ENCODE measurements at places on chromosomes 2 and 18. TPM values are rescaled to one million over a fixed set of nuclear protein-coding genes. Genes with fewer than 3 reads are reported as not detected.

Gene NCKAP5
- 2.9 TPM for total RNA-seq

Gene EFHD1
- 129 TPM for total RNA-seq

Gene IDH1
- 53.1 TPM for total RNA-seq

Gene ABCG8
- 0.13 TPM for total RNA-seq

GRCh38 chr2:126657148-126657635, 1.2 kb downstream of the GYPC start:
- no peak for DNase-seq

- no peak for DNase-seq
Observed at GRCh38 chr2:183903026-183903425, 695.3 kb upstream of the ZNF804A start.

DNA sequence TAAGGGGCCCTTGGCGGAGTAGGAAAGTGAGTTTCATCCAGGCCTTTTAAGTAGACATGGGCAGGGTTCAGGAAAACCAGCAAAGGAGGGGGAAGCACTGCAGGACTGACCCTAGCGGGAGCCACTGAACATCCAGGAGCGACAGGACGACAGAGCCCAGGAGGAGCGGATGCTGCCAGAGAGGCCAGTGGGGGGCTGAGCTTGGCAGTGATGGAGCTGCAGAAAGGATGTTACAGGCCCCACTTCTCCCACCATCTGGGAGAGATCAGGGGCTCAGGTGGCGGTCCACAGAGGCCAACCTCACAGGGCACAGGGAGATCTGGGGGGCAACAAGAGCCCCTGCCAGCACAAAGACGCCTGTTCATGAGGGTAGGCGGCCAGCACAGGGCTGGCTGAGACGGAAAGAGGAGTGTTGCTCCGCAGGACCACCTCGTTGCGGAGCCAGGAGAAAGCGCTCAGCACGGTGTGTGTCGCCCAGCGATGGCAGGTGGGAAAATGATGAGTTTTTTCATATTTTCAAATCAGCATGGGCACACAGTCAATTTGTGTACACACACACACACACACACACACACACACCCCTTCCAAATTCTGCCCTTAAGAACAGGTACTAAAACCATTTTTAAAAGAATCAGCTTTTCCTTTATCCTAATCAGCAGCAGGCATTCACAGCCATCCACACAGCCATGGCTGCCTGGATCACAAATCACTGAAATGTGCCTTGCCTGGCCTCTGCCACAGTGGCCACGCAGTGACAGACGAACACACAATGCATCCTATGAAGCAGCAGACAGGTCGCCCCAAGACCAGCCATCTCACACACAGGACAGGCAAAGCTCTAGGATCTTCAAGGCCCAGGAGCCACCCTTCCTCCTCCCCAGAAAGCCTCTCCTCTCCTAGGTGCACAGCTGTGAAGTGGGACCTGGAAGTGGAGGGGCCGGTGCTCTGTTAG, 63.2 kb downstream of the NDUFA10 start:
- no peak for DNase-seq

- no peak for DNase-seq
Observed at GRCh38 chr2:179574061-179574519, 287.3 kb downstream of the ZNF385B start.

DNA sequence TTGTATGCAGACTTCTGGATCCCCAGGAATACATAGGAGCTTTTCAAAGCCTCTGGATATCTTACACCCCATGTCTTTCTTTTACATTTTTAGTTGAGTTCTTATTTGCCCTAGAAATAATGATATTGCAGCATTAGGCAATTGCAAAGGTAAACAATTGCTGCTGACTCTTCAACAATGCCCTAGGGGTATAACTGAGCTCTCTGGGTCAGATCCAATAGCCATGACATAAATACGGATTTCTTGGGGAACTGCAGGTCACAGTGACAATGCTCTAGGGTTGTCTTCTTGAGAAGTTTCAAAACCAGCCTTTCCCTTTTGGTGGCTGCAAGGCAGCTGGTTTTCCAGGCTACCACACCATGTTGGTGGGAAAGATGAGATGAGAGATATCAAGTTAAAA, 16.5 kb upstream of the OR6B3 start:
- no peak for DNase-seq

- DNase-seq: no peak
Observed at GRCh38 chr2:98508709-98509066, 64.0 kb downstream of the INPP4A start.

GRCh38 chr2:204909791-204910190, 364.5 kb downstream of the PARD3B start:
- DNase-seq: no peak

DNA sequence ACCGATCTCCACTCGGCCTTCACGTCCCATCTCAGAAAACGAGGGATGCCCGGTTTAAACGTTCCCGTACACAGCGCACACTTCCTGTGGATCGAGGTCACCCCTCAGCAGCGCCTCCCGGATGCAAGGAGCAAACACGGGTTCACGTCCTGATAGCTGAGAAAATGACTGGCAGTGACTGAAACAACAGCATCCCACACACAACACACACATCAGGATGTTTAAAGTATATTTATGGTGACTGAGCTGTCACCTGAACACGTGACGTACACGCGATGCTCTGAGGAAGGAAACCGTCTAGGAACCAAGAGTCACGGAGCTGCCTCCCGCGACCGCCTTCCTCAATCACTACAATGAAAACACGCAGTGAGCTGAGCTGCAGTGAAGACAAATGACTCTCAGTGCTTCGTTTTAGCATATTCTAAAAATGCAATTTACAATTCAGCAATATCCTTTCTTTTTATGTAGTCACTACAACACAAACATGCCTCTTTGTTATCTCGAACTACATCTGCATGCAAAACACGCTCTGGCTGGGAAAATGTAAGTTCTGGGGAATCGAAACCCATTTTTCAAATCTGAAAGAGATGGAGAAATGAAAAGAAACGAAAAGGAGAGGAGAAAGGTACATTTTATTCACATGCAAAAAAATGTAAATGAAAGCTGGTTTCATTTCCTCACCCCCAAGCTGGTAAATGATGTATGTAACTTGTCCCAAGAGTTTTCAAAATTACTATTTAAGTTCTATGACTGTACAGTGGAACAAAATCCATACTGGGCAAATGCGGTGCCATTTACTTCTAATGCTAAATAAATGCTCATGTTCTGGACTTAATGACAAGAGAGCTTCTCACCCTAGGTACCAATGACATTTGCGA, 19.8 kb downstream of the HDAC4 start:
- DNase-seq: no peak

GRCh38 chr2:7031547-7032245, 114.5 kb downstream of the RNF144A start:
- peak; percentile 95 for DNase-seq

GRCh38 chr2:45030553-45030952, 21.3 kb upstream of the SIX2 start:
- DNase-seq: no peak

DNA sequence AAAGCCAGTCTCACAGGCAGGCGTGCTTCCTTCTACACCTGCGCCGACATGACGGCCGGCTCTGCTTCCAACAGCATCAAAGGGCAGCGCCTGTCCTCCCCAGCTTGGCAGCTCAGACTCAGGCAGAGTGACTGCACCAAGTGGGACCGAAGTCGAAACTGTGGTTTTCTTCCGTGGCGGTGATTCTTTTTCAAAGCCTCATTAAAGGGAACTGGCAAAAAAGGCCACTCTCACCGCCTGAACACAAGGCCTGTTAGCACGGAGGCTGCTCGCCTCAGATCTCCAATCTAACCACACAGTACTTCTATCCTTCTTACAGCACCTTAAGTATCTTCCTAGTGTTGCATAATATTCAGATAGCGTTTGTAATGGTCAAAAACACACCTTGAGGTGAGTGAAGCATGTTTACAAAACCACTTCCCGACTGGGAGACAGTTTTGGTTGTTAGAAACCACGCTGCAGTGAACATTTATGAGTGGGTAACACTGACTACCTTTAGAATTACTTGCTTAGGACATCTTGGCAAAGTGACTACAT, 236.4 kb downstream of the HDAC4 start:
- no peak for DNase-seq

All from kidney (tissue), 22 donors.